ENCODE measurements at places on chromosomes 2 and 18.

DNA sequence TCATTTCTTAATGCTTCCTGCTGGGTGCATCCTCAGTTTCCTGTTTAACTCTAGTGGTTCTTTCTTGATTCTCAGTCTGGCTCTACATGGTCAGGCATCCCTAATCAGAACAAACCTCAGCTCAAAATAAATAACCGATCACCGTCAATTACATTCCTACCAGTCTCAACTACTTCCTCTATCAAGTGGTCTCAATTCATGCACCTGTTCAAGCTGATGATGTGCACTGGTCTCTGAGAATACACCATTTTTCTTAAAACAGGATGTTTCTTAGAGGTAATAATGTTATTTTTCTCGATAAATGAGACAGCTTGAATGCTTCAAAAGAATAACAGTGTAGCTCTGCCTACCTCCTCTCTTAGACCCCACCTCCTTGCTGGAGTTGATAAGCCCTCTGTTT is 420.9 kb downstream of the SOCS6 start:
- DNase-seq, result no peak

DNA sequence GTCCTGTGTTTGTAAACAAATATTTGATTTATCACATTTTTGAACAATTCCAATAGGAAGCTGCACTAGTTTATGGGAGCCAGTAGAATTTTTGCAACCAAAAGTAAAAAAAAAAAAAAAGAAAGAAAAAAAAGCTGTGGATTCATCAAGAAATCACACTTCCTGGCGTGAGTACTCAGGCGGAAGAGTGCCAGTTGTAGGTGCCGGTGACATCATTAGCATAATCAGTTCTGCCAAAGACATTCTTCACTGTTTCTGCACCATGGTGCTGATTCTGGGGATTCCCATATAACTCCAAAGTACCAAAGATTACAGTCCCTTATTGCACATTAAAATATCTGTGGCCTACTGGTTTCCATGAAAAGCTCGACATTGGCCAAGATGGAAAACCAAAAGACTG is 32.8 kb downstream of the RAPGEF4 start:
- DNase-seq, result no peak

GRCh38 chr2:174984561-174984960 is 20.6 kb downstream of the CHN1 start:
- DNase-seq, result no peak

DNA sequence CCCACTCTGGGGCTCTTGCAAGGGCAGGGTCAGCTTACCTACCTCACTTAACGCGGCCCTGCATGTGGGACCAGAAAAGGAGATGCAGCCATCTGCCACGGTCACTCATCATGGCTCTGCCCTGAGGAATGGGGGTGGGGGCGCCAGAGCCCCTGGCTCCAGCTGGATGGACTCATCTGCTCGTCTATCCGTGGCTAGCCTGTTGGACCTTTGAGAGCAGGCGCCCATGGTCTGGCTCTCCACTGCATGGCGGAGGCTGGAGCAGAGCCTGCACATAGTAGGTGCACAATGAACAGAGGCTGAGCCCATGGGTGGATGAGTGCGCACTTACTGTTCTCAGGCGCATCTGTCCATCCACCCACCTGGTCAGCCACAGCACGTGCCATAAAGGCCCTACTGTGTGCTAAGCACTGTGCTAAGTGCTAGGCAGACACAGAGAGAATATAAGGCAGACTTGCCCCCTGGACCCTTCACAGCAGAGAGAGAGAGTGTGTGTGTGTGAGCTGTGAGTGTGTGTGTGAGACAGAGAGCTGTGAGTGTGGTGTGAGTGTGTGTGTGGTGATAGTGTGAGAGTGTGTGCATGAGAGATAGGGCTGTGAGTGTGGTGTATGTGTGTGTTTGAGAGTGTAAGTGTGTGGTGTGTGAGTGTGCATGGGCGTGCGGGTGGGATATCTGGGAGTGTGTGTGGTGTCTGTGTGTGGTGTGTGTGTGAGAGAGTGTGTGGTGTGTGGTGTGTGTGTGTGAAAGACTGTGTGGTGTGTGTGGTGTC is 151.3 kb downstream of the TFCP2L1 start:
- DNase-seq, result no peak

GRCh38 chr2:26617588-26618083 is 23.5 kb downstream of the CIB4 start:
- DNase-seq, result no peak

DNA sequence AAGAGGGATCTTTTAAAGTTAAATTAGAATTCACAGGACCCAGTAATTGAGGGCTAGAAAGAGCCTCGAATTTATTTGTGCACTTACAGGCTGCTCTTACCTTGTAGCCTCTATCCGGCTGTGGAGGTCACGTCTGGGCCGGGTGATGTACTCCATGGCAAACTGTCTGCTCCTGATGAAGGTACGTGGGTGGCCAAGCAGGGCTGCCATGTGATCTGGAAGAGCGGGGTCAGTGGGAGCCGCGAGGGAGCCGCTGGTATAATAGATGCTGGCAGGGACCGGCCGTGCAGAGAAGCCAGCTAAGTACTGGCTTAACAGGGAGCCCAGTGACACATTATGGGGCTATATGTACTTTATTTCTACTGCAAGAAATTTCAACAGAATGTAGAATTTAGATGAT is 59.2 kb downstream of the ADI1 start:
- DNase-seq, result no peak

GRCh38 chr2:20213651-20214565 is 11.0 kb downstream of the SDC1 start:
- no peak for DNase-seq

GRCh38 chr2:46157966-46158310 is 139.3 kb upstream of the EPAS1 start:
- no peak for DNase-seq

- no peak for DNase-seq
These were observed 52.7 kb upstream of the CCDC68 start for GRCh38 chr18:55012008-55012407.

- peak; percentile 4 for DNase-seq
These were observed at the start of gene SLC9A4 for GRCh38 chr2:102473020-102473419. Gene SLC9A4, plus strand, starts transcription at chr2:102473226. Its CDS starts 534 bp downstream, at chr2:102473760.

GRCh38 chr2:149161481-149162225 is 123.2 kb downstream of the LYPD6B start:
- DNase-seq, result no peak

DNA sequence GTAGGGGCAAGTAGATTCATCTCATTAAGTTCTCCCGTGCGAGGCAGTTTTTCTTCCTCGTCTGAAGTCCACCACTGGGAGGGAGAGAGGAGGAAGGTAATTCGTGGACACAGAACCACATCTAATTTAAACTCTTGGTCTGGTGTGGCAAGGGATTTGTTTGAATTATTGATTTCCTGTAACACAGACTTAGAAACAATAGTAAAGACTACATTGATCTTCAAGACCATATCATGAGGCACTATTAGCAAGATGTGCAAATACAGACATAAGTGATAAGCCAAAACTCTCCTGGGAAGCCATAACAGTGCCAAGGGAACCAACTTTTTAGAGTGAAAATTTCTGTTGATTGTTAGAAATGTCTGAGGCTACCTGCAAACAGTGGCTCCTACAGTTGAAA is 158.6 kb downstream of the ALPK2 start:
- DNase-seq, result no peak

- DNase-seq, result no peak
These were observed 54.0 kb downstream of the KLF7 start for GRCh38 chr2:207111757-207112156.

- DNase-seq, result no peak
These were observed 9.0 kb downstream of the SP140L start for GRCh38 chr2:230335864-230336506.

GRCh38 chr2:48415836-48416515 is 114.0 kb upstream of the STON1 start:
- no peak for DNase-seq

DNA sequence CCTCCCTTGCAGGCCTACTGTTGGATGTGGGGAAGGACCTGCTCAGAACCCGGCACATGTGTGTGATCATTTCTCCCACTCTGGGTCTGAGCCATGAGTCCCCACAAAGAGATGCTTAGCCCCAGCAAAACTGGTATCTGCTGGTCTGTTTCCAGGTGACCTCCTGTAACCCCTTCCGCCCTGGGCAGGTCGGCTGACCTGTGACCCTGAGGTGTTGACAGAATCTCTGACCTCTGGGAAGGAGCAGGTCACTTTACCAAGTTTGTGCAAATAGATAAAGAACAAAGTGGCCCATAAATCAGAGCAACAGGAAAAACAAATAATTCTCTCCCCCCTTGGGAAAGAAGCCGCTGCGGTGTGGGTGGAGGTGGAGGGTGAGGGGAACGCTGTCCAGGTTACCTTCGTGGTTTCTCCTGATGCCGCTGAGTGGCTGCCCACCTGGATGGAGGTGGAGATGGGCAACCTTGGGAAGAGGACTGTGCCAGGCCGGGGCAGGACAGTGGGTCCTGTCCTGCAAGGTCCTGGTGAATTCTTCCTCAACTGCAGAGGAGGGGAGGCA is 174.0 kb upstream of the MYCN start:
- no peak for DNase-seq

DNA sequence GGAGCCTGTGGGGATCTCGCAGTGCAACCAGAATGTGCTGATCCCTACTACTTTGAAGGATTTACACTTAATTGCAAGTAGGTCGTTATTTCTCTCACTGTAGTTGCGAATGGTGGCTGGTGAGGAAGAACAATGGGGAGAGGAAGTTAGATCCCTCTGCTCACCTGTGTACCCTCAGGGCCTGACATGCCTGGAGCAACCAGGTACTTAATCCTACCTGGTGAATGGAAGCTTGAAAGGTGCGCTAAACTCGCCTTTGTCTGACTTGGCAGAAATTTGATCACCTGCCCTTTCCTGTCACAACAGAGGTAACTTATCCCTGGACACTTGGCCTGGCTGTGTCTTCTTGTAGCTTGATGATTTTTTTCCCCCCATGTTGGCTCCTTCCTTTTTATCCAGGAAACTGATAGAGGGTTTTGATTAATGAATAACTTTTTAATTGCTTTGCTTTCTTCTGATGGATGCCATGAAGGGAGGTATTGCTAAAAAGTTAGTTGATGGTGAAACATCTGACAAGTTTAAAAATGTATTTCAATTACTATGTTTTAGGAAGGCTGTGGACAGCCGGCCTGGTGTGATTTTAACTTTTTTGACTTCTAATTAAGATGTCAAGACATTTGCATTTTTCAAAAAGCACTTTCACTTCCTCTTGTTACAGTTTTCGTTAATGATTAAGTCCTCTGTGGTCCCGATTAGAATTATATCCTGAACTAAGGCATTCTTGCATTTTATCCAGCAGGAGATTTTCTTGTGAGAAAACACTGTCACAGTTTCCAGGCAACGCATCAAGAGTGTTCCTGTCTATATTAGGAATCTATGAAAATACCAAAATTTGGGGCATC is 9.2 kb downstream of the SGPP2 start:
- DNase-seq, result no peak

DNA sequence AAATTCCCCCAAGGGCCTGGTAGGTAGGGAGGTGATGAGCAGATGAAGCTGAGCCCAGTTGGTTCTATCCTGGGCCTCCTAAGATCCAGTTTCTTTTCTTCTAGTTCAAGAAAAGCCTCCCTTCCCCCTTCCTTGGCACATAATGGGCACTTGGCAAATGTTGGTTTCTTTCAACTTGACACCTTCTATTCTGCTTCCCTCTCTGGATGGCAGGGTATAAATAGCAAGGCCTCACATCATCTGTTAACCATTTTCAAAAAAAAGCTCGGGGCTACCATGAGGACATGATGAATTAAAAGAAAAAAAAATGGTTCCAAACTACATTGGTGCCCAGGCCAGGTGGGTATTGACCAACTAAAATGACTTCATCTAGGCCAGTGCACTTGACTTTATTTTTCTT is 29.9 kb downstream of the CTAGE1 start:
- DNase-seq, result no peak

DNA sequence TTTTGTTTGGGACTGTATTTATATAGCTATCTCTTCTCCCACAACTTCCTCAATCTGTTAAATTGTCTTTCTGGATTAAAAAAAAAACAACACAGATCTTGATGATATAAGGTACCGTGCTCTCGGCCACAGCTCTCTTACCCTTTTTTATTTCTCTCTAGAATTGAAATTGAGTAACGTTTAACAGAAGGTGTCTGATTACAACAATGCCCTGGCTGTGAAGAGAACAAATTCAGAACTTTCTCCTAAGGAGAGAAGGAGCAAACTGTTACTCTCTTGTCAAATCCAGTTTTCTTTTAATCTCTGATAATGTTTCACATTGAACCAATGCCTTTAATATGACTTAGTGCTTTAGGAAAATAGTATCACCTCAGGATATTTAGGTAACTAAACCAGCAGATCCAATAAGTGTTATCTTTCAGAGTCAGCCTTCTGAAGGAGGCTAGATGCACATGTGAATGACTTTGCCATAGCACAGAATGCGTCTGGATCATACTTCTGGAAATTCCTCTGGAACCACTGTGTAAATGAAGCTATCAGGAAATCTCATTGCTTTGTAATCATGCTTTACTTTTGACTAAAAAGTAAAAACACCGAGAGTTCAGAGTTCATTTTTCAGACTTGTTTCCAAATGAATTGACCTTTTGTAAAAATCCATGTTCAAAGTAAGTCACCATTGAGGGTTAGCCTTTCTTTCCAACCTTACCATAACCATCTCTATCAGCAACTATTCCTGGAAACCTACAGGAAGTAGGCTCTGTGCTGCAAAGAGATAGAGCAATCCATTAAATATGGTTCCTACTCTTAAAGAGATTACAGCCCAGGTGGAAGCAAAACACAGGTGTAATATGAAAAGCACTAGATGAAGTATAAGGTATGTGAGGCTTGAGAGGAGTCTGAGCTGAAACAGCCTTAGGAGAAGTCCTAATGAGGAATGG is 147.0 kb upstream of the OSR1 start:
- DNase-seq, result no peak

GRCh38 chr18:10284540-10285282 is 169.7 kb upstream of the APCDD1 start:
- no peak for DNase-seq

DNA sequence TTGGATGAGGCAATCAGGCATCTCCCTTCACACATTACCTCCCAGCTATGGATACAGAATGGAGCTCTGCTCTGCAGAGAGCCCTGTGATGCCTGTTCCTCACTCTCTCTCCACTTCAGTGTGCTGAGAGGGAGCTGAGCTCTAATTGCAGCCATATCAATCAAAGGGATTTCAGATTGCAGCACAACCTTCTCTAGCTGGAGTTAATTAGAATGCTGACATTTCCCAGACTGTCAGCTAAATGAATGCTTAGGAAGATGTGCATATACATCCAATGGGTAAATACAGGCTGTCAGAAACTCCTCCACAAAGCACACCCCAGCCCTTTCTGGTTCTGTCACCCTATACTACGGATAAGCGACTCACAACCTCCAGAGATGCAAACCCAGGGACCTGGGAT is 402.6 kb downstream of the EIPR1 start:
- no peak for DNase-seq
